ENCODE measurements at places on chromosomes 11 and 22.

DNA sequence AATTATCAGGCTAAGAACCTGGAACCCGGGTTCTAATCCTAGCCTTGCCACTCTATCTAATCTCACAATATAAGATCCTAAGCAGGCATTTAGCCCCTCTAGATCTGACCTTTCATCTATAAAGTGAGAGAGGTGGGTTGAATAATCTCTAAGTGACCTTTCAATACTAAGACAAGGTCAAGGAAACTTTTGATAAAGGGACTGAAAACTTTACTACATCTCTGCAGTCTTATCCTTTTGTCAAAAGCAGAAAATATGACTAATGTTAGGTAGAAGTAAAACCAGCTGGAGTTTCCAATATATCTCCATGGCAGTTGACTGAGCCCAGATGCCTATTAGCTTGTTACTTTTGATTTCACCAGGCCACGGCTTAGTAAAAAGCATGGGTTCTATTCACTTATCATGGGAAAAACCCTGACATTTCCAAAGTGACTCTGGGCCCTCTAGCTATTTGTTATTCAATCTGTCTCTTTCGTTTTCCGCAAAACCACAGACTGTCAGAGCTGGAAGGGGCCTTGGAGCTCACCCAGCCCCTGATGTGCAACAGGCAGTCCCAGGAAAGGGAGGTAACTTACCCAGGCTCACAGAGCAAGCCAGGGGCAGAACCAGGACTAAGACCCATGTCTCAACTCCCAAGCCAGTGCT, 75.8 kb downstream of the RAB30 start:
- no peak for DNase-seq

DNA sequence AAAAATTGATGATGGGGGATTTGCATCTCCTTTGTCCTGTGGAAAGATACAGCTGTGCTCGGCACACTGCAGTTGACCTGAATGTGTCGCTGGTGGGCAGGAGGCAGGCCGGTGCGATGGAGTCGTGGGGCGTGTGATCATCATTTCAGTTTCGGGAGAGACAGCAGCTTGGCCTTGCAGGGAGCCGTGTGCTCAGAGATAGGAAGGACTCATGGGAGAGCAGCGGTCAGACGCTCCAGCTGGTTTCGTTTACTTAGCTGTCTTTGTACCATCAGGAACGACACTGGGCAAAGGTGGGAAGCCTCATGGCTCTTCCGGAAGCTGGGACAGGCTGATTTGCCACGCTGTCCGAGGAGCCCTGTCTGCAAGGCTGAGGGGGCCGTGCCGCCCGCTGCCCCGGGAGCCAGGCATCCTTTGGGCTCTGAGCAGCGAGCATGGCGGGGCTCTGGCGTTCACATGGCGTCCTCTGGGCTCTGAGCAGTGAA, 32.7 kb downstream of the GRAMD4 start:
- peak; percentile 70 for DNase-seq

GRCh38 chr11:19241260-19242178, 774 bp upstream of the E2F8 start:
- peak; percentile 44 for DNase-seq

- peak; percentile 40 for DNase-seq
Measured at GRCh38 chr11:85590848-85591483, 36.2 kb downstream of the DLG2 start.

- DNase-seq: no peak
Measured at GRCh38 chr22:20537983-20538382, 30.6 kb downstream of the MED15 start.

- DNase-seq: peak; percentile 75
Measured at GRCh38 chr22:27480487-27480886, 321.1 kb downstream of the MN1 start.

- no peak for DNase-seq
Measured at GRCh38 chr11:70364745-70365543, 33.4 kb upstream of the CTTN start.

DNA sequence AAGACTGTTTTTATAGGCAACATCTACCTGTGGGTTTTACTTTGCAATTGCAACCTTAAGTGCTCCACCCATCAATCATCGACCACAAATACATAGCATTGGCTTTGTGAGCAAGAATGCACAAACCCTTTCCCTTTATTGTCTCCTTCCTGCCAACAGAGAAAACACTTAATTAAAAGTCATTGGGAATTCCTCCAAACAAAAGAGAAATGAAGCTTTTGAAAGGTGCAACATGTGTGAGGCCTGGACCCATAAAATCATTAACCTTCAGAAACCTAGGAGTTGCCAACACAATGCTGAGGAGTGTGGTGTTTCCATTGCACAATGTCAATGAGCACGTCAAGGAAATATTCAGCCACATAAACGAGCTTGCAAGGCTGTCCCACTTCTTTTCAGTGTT, 223.2 kb downstream of the BLID start:
- DNase-seq: no peak

DNA sequence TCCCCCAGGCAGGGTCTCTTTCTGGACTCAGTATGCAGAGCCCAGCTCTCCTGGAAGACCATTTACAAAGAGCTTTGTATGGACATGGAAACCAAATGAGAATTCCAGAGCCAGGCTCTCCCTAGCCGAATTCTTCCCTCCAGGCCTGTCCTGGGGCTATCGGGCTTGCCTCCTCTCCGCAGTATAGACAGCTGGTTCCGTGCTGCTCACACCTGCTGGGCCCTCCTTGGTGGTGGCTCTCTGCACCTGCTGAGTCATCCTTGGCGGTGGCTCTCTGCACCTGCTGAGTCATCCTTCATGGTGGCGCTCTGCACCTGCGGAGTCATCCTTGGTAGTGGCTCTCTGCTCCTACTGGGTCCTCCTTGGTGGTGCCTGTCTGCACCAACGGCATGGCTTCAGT, 743.5 kb downstream of the BRD1 start:
- no peak for DNase-seq

Data from small intestine (tissue), 16 donors.